ENCODE measurements at places on chromosomes 2 and 18.

DNA sequence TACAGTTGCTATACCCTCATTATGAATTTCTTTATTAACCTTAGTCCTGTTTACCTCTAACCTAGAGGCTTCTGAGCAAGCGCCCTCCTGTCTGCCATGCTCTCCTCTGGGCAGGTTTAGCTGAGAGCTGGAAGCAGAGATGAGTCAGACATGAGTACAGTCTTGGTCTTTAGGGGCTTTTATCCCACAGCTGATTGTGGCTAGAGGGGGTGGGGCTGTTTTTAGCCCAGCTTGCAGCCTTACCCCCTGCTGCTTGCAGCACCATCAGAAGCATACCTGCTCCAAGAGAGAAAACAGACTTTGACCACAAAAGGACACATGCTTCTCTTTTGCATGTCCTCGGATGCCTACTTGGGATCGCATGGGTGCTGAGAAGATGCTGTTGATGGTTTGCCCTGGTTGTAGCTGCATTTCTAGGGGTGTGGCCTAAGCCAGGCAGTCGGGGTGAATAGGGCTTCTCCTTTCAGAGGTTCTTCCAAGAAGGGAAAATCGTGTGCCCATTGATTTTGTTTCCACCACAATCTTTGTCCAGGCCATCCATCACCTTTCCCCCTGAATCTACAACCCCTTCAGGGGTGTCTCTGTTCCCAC lies 115.0 kb upstream of the LGALSL start:
- DNase-seq = no peak

GRCh38 chr2:102094917-102095316 lies 47.6 kb upstream of the IL1R1 start:
- no peak for DNase-seq

DNA sequence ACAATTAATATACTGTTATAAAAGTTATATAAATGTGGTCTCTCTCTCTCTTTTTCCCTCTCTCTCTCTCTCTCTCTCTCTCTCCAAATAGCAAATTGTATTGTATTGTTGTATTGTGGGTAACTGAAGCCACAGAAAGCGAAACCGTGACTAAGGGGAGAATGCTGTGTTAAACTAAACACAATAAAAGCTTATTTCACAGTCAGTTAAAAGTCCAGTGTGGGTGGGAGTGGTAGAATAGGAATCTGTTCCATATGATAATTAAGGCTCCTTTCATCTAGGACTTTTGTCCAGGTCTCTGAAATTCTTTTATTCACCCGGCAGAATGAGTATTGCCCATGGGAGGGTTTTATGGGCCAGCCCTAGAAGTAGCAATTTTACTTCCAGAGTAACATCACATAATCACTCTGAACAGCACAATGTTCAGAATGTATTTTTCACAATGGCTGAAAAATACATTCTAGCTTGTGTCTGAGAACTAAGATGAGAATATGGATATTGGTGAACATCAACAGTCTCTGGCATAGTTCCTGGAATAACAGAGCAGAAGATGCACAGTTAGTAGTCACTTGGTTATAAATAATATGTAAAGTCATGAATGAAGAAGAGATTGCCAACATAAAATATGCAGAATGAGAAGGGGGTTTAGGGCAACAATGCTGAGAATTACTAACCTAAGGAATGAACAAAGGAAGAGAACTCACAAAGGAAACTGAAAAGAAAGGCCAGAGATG lies 399.1 kb downstream of the PLCL1 start:
- no peak for DNase-seq

DNA sequence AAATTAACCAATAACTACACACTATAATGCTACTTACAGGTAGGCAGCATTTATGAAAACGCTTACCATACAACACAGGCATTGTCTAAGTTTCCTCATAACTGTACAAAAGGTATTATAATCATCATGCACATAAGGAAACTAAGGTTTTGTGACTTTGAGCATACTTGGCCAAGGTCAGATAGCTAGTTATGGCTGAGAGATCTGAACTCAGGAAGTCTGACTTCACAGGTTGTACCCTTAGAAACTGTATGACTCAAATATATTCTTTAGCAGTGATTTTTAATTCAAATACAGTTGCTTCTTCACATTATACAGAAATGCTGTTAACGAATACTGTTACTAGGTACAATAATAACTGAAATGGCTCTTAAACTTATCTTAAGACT lies 89.3 kb downstream of the TRIP12 start:
- no peak for DNase-seq

DNA sequence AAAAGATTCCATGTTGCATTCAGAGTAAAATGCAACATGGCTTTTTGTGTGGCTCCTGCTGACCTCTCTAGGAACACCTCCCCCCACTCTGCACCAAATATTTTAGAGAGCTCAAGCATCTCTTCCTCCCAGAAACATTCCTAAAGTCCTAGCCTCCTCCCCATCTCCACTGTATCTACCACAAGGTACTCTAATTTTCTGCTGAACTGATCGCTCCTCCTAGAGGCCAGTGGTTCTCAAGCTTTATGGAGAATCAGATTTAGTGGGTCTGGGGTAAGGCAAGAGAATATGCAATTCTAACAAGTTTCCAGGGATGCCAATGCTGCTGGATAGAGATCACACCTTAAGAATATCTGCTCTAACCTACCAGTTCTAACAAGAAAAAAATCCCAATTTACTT lies 89.5 kb upstream of the HNRNPA3 start:
- no peak for DNase-seq

DNA sequence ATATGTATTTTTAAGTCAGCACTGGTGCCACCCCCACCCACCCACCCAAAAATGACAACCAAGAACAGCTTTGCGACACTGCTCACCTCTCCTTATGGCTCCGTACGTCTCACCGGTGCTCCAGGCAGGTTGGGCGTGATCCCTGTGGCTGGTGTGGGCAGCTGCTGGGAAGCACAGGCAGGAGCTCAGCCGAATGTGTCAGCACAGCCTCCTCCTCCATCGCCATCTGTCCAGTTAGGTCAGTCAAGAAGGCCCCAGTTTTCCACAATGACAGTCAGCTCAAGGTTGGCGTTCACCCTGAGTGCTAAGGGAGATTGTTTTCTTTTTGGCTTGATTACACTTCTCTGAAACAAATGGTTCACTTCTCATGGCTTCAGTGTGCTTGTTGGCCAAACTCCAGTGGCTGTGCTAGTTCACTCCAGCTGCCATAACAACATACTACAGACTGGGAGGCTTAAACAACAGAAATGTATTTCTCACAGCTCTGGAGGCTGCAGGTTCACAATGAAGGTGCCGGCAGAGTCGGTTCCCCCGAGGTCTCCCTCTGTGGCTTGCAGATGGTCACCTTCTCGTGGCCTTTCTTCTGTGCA lies 30.2 kb downstream of the AMER3 start:
- DNase-seq = no peak

- no peak for DNase-seq
These were observed 39.9 kb downstream of the KIF1A start for GRCh38 chr2:240780023-240780700.

GRCh38 chr18:44453505-44453904 lies 227.2 kb upstream of the SETBP1 start:
- DNase-seq = no peak

GRCh38 chr18:2480536-2480935 lies 90.8 kb downstream of the METTL4 start:
- no peak for DNase-seq

- no peak for DNase-seq
These were observed 39.8 kb upstream of the C2orf15 start for GRCh38 chr2:99101697-99102096.

DNA sequence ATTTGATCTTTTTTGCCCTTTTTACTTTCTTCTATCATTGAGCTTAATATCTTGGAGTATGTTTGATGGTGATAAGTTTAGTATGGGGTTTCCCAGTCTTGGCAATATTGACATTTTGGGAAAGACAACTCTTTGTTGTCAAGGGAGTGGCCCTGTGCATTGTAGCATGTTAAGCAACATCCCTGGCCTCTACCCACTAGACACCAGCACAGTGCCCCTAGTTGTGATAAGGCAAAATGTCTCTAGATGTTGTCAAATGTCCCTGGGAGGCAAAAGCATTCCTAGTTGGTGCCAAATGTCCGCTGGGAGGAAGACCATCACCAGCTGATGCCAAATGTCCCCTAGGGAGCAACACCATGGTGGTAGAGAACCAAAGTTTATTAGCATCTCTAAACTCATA lies 28.2 kb downstream of the GULP1 start:
- DNase-seq = no peak

DNA sequence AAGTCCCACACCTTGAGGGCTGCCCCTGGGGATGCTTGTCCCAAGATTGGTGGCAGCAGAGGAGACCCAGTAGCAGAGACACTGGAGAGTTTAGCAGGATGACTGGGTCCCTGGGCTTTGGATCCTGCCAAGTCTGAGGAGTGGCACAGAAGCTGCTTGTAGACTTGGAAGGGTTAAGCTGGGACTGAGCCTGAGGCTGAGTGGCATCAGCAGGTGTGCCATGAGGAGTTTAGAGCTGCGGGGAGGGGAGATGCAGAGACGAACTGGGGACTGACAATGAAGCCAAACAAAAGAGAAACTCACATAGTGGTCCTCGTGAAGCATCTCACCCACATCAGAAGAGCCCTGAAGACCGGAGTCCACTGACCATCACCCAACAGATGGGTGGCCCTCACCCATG lies 329.7 kb upstream of the KLHL29 start:
- DNase-seq = no peak

DNA sequence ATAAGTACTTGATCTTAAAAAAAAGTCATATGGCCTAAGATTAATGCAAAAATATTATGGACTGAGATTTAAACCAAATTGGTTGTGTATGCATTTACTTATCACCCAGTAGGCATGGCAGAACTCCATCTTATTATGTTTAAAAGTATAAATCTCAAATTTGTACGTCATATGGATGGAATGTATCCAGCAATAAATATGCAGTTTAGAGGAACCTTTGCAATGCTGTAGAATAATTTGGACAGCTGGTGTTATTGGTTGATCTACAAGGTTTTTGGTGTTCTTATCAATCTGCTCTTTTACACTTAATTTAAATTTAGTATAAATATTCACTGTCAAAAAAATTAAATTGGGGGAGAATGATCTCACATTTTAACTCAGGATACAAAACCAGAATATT lies 640.2 kb downstream of the SATB2 start:
- no peak for DNase-seq

DNA sequence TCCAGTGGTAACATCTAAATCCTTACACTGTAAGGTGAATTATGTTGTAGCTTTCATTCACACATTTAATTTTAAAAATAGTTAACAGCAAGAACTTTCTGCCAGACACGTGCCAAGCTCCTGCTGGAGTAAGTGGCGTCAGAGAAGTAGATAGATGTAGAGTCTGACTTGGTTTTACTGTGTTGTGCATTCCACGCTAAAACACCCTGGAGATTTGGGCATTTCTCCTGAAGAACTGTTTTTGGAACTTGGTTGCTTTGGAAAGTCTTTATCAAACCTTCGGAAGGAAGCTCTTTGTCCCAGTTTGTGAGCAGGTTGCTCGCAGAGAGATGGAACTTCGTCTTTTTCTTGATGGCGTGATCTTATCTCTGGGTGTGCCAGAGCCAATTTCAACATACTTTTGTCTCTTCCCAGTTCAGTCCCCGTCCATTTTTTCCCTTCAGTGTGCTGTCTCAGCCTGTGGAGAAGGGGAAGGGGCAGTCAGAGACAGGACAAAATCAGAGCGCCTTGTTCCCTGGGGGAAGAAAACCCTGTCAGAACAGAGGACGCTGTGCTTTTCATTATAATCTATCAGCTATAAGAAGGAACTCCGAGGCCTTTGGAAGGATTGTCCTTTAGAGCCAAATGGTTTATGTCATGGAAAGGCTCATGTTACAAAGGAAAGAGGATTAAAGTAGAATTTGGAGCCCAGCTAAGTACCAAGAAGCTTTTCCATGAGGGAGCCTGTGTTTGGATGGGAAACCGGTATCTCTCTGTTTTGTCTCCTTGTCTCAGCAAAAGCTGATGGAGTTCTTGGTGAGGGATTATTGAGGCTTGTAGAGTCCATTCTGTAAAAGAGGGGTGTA lies 18.9 kb downstream of the GRHL1 start:
- DNase-seq = no peak

DNA sequence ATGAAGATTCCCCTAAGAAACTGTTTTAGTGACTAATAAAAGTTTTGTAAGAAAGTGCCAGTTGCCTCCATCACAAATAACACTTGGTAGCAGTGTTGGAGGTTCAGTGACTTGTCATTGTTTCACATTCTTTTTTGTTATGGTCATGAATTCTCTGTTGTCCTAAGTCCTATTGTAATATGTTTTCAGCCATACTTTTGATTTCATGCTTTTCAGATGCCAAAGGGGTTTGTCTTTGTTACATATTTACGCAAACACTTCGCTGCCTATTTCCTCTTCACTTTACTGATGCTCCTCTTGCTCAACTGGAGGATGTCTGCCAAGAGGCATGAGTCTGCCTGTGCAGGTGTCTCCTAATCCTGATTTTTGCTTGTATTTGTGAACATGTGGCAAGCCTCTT lies 66.6 kb downstream of the PHLPP1 start:
- DNase-seq = no peak

GRCh38 chr2:126973745-126974144 lies 75.1 kb downstream of the TEX51 start:
- DNase-seq = no peak

GRCh38 chr2:174775571-174775980 lies 11.3 kb upstream of the CHRNA1 start:
- DNase-seq = no peak

DNA sequence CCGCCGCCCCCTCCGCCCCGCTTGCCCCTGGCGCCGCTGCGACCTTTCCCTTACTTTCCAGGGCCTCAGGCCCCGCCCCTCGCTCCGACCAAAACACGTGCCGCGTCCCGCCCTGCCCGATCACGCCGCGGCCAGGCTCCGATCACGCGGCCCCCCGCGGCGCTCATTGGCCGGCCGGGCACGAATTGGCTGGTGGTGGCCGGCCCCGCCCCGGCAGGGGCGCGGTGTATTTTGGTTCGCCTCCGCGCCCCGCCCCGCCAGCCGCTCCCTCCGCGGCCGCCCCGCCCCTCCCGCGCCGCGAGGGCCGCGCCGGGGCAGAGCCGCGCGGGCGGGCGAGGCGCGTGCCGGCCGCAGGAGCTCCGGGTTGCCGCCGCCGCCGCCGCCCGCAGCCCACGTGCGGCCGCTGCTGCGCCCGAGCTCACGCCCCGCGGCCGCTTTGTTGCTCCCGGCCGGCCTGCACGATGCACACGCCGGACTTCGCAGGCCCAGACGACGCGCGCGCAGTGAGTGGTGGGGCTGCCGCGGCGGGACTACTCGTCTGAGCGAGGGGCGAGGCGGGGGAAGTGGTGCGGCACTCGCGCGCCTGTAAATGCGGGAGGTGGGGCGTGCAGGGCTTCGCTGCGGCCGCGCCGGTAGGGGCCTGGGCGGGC lies at the start of gene KLF11:
Gene KLF11, plus strand, starts transcription at position 295 of the 650 bp plus-strand sequence. Its CDS starts 167 bp downstream, at position 462.
- DNase-seq = peak; percentile 81

- no peak for DNase-seq
These were observed 472.7 kb upstream of the TRIB2 start for GRCh38 chr2:12244070-12244469.

GRCh38 chr2:88010136-88010535 lies 6.2 kb downstream of the RNU2-63P start:
- no peak for DNase-seq

GRCh38 chr2:458425-458815 lies 170.5 kb upstream of the ALKAL2 start:
- no peak for DNase-seq

All from effector memory CD8-positive, alpha-beta T cell (primary cell).